ENCODE measurements at places on chromosomes 16 and 17.

GRCh38 chr16:13519871-13520270 is 400.1 kb upstream of the ERCC4 start:
- no peak for DNase-seq

- DNase-seq: no peak
Observed at GRCh38 chr16:9302072-9302471, 210.6 kb downstream of the HAPSTR1 start.

GRCh38 chr17:10657148-10657547 is at the start of gene MYH3:
MYH3 (minus strand) TSS chr17:10657309; CDS start chr17:10655064, 2,245 bp downstream.
- DNase-seq: no peak

DNA sequence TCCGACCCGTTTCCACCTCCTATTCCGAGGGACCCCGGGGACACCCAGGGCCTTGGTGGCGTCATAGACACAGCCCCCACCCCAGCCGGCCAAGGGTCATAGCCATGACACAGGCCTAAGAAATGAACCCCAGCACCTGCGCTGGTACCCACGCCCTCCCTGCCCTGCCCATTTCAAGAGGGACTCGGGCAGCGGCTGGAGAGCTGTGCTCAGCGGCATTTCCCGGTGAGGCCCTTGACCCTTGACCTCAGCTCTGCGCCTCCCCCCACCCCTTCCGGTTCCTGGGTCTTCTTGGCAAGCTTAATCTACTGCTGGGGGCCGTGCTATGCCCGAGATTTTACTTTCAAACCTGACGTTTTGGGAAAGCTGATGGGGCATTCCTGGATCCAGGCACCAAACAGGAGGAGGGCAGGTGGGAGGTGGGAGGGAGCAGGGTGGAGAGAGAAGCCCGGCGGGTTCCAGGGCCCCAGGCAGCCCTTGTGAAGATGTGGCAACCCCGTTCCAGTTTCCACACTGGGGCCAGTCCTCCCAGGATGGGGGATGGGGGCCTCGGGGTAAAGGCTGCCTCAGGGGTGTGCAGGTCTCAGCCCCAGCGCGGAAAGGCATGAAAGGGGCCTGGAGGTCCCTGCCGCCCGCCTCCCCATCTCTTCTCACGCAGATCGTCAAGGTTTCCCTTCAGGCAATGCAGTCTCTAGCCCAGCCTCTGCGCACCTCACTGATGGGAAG is at the start of gene SLC22A31:
SLC22A31 (minus strand) TSS at position 414 of the 726 bp plus-strand sequence; CDS start at position 378, 36 bp downstream.
- peak; percentile 25 for DNase-seq

- DNase-seq: peak; percentile 69
Observed at GRCh38 chr17:8629371-8630226, 926 bp downstream of the MYH10 start.

- no peak for DNase-seq
Observed at GRCh38 chr16:17294856-17295255, 175.9 kb downstream of the XYLT1 start.

DNA sequence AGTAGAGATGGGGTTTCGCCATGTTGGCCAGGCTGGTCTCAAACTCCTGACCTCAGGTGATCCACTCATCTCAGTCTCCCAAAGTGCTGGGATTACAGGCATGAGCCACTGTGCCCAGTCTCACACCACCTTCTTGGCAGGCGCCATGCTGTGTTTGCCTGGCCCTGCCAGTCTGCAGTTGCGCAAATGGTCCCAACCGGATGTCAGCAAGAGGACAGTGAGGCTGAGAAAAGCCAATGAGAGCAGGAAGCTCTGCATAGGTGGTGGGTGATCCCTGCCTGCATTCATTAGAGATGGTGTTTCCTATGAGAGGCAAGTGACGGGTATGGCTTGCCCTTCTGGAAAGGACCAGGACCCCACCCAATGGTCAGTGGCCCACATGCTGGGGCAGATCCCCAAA is 59.3 kb downstream of the PECAM1 start:
- no peak for DNase-seq
